ENCODE measurements at places on chromosomes 6 and 20.
A peak's percentile ranks its signal among the peaks of the same experiment; 100 is the strongest.

GRCh38 chr20:45953672-45954071, 18.3 kb downstream of the ZNF335 start:
- DNase-seq: no peak

DNA sequence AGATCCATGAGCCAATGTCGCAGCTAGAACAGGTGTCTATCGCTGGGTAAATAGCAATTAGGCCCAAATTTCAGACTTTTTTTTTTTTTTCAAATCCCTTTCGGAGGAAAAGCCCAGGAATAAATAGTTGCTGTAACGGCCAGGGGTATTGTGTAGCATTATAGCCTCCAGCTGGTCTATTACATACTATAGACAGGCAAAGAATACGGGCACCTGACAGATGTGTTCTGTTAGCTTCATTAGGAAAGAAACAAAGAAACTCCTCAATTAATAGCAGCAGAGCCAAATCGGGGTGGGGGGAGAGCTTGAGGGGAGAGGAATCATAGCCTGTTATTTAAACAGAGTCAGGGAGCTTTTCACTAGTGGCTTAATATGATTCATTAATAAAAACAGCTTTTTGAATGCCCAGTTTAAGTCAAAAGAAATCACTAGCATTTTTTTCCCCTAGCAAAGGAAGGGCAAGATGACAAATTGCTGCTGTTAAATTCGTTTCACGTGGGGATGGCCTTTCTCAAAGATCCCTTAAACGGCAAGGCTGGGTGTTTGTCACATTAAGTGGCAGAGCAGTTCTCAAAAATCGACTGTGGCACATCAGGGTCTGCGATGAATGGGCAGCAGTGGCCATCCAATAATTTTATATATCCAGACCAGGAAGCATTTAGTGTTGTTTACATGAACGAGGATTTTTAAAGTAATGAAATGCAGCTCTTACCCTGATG, 139.4 kb downstream of the ID4 start:
- DNase-seq: no peak

DNA sequence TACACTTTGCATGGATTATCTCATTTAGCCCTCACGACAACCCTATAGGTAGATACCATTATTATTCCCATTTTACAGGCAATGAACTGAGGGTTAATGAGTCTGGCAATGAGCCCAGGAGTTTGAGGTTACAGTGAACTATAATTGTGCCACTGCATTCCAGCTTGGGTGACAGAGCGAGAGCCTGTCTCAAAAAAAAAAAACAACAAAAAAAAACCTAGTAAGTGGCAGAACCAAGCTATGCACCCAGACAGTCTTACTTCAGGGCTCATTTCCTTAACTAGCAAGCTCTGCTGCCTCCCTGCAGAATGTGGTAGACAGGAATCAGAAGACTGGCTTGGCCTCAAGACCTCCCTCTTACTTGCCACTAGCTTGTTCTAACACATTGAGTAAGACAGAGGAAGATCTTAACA, 71.9 kb upstream of the RREB1 start:
- no peak for DNase-seq

DNA sequence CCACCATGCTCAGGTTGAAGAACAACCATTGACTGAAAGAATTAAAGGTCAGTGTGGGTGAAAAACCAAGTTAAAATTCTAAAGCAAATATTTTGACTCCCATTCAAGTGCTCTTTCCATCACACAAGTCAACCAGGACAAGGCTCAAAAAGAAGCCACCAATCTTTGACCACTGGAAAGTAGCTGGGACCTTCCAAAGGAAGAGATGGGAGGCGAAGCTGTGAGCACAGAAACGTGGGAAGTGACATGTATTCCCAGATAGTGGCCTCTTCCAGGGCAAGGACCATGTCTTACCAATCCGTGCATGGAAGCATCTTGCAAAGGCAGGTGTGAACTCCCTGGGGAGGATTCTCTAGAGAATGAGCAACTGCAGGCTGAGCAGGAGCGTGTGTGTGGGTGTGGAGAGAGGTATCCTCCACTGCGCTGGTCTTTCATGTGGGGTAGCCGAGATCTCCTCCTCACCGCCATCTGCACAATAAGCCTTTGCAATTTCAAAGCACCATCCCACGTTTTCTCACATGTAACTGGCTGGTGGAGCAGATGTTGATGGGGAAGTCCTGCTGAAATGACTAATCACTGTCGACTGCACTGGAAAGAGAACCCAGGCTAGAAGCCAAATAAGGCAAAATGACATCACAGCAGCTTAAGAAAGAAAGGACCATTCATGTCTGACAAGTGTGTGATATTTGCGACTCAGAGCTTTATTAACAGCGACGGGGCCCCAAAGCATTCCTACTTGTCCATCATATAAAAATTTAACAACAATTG, 189.4 kb upstream of the RREB1 start:
- peak; percentile 50 for DNase-seq

DNA sequence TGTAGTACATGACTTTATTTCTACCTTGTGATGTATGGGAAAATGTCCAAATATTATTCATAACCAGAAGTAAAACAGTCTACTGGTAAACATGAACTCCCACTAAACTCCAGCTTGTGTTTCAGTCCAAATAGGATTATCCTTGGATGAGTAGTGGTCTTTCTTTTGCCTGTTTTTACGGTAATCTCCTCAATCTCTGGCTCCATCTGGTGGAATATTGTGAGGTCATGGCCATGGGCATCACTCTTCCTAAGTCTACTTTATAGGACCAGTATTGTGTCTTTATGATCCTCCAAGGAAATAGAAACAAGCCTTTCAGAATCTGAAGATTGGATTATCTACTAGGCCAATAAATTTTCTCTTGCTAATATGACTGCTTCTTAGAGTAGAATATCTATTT, 505.0 kb downstream of the BMP2 start:
- no peak for DNase-seq

DNA sequence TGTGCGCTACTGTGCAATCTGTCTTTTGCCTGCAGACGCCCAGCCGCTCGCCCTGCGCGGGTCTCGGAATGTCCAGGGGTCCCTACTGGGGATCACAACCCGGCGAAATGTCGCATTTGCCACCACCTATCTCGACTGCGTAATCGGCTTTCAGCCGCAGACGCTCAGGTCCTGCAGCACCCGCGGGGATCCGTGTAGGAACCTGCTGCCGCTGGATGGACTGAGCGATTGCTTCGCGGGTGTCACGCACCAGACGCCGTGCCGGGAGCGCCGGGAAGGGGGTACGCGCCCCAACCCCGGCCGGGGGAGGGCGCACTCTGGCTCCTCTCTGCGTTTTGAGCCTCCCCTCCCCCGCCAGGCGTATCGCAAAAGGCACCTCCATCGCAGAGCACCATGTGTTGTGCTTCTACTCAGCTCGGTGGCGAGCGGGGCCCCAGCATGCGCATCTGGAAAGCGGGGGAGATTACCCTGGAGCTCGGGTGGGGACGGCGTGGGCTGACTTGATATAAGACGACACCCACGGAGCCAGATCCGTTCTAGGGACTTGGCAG, 747 bp upstream of the PTPRA start:
- DNase-seq: peak; percentile 57
